ENCODE measurements at places on chromosomes 2 and 18.

DNA sequence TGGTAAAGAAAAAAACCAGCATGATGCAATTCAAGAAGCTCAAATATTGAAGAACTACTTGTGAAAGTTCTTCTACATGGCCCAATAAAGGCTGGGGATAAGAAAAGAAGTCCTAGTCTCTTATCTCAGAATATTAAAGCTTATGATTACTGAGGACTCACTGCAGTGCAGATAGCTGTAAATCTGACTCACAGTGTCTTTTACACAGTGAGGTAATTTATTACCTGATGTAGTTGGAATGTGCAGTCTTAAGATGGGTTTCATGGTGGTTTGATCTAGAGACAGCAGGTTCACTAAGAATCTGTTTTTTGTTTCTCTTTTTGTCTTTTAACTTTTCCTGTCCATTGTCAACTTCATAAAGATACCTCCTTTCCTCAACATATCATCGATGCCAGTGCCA lies 484.0 kb upstream of the MAP2 start:
- no peak for DNase-seq

DNA sequence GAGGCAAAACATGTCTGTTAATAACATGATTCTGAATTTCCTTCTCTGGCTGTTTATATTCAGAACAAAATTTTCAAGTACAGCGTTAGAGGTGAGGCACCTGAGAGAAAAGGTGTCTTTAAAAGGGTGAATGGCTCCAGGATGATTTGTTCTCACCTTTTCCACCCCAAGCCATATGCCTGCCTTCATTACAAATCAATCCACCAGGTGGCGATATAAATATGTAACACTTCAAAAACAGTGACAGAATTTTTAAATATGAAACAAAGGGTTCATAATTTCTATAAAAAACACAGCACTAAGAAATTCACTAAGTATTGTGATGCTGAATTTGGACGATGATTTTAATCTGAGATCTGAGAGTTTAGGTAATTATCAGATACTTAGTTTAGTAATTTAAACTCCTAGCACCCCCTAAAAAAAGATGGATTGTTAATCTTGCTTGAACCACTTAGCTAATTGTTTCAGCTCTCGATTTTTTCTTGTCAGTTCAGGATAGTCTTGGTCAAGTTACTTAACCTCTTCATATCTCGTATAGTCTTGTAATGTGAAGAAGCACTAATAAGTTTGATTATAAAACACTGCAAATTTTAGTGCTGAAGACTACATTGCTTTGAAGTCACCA lies 528.8 kb downstream of the CPS1 start:
- DNase-seq, result no peak

- DNase-seq, result no peak
Observed at GRCh38 chr18:23738575-23738974, 49.3 kb downstream of the LAMA3 start.

- peak; percentile 81 for DNase-seq
Observed at GRCh38 chr2:176638167-176639015, 369.1 kb downstream of the MTX2 start.

DNA sequence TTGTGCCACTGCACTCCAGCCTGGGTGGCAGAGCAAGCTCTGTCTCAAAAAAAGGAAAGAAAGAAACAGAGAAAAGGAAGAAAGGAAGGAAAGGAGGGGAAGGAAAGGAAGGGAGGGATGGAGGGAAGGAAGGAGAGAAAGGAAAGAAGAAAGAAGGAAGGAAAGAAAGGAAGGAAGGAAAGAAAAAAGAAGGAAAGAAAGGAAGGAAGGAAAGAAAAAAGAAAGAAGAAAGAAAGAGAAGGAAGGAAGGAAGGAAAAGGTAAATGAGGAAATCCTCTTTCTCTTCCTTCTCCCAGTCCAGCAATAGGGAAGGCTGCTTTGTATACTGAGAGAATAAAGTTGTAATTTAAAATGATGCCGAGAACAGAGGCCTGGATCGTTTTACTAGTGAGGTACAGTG lies 22.8 kb upstream of the ZNF407 start:
- no peak for DNase-seq

DNA sequence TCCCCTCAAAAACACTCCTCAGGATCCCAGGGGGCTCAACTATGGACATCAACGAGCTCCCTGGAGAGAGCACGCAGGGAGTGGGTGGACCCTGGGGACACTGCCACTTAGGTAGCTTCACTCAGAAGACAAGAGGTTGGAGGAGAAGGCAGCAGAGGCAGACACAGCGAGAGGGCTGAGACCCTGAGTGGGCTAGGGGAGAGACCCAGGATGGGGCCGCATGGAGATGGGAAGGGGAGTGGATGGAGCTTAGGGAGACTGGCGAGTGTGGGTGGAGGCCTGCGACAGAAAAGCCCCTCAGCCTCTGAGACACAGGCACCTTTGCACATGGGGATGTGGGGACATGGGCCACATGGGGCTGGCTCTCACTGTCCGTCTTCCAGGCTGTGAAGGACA lies 70.9 kb downstream of the ASB1 start:
- DNase-seq, result no peak

DNA sequence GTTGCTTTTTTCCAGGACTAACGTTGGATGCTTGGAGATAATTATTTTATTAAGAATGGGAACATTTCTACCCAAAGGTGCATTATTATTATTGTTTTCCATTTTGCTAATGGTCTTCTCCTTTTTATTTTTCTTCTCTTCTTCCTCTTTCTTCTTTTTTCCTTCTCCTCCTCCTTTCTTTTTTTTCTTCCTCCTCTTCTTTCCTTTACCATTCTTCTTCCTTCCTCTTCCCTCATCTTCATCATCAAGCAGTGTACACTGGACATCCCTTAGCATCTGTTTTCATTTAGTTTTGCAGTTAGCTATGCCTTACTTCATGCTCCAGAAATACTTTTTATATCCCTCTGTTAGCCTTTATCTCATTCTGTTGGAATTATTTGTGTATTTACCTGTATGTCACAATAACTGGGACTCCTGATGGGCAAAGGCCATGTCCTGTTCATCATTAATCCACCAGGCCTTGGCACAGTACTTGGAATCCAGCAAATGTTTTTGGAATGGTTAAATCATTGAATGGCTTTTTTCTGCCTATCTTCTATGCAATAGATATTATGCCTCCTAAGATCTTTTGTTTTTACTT lies 162.7 kb downstream of the CAMKMT start:
- no peak for DNase-seq

DNA sequence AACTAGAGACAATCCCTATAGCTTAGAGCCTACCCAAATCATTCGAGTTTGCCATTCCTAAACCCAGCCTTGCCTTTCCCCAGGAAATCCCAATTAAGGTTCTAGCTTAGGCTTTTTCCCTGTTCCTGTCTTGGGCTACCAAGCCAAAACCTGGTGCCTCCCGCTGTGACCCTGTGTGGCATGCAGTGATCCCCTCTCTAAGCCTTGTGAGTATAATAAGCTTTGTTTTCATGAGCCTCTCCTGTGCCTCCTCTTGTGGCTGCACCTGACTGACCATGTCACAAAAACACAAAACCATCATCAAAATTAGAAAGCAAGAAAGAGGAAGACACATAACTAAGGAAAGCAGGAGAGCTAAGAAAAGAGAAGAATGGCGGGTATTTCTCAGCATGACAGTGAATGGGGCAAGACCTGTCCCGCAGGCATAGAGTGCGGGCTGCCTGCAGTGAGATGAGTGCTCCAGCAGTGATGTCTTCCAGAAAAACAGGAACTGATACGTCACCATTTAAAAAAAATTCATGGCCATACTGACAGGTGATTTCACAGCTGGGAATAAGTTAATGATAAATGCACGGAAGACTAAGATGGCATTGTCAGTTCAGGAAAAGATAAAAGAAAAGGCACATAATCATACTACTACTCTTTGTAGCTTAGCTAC lies 9.2 kb upstream of the PAIP2B start:
- no peak for DNase-seq

DNA sequence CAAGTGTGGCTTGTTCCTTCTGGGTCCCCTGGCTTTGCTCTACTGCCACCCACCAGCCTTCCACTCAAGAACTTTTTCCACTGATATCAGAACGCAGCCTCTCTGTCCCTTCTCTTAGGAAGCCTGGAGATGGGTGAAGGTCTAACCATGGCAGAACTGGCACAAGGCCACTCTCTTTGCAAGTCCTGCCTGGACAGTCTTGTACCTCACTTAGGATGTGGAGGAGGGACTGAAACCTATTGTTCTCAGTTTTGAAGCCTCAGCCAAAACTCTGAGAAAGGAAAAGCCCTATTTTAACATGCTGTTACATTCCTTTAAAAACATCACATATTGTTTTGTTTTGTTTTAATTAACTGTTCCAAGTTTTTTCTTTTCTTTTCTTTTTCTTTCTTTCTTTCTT lies 58.9 kb upstream of the NCOA1 start:
- no peak for DNase-seq

DNA sequence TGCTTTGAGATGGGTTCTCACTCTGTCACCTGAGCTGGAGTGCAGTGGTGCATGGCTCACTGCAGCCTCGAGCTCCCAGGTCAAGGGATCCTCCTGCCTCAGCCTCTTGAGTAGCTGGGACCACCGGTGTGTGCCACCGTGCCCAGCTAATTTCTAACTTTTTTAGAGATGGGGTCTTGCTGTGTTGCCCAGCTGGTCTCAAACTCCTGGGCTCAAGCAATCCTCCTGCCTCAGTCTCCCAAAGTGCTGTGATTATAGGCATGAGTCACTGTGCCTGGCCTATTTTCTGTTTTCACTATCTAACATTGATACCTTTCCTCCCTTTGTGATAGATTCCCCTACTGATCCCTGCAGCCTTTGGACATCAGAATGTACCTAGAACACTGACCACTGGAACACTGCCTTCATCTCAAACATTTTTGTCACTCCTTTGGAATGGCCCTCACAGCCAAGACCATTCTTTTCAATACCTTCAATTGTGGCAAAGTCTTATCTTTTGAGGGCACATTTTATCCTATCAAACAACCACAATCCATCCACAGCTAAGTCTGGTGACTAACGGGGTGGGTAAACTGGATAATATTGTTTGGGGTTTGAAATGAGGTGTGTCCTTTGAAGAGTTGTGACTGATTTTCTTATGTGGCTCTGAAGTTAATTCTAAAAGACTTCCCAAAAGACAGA lies 43.7 kb downstream of the EPAS1 start:
- no peak for DNase-seq

DNA sequence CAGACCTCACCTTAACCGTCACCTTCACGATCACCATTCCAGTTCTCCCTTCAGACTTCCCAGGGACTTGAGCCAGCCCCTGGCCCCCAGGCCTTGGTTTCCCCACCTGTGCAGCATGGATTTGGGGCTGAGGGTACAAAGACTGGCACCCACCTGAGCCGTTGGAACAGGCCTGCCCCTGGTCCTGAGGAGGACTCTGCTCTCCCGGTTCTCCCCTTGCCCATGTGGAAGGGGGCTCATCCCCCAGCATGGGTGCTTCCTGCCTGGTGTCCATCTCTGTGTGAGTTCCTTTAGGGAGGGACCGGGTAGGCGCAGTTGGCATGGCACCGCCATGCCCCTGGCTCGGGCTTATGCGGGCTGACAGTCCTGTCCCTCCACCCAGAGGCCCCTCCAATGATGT lies 10.9 kb upstream of the GPR35 start:
- peak; percentile 18 for DNase-seq

- no peak for DNase-seq
Observed at GRCh38 chr2:41066168-41066567, 614.3 kb upstream of the SLC8A1 start.

GRCh38 chr2:31304816-31305215 lies 70.9 kb downstream of the EHD3 start:
- DNase-seq, result no peak

DNA sequence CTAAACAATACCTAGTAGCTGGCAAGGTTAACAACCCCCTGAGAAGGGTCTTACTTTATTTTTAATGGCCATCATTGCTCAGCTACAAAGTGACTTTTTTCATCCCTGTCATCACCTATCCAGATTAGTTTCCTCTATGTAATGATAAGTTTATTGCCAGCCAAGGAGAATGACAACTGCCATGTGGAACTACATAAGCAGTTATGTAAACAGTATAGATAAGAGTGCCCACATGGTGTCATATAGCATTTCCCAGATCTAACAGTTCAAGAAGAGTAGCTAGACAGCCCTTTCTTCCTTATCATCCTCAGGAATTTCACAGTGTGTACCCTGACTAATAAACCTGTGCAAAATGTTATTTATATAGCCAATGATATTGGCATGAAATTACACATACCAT lies 240.2 kb upstream of the PIK3C3 start:
- no peak for DNase-seq

Measured in Peyer's patch (tissue), 4 donors.